ENCODE measurements at places on chromosomes 2 and 18.

DNA sequence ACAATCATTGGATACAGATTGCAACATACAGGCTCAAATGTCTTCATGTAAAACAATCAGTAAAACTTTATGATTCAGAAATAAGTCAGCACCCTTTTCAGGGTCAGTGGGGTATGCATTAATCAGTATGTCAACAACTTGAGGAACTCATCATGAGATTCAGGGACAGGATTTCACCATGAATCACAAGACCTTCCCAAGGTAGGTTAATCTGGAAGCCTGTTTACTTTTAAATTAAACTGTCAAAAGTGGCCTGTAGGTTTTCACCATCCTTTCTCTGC is 104.8 kb downstream of the SP100 start:
- DNase-seq: peak; percentile 60

GRCh38 chr18:44988821-44989587 is 308.3 kb downstream of the SETBP1 start:
- peak; percentile 27 for DNase-seq

- DNase-seq: no peak
Observed at GRCh38 chr18:23757437-23757733, 68.1 kb downstream of the LAMA3 start.

DNA sequence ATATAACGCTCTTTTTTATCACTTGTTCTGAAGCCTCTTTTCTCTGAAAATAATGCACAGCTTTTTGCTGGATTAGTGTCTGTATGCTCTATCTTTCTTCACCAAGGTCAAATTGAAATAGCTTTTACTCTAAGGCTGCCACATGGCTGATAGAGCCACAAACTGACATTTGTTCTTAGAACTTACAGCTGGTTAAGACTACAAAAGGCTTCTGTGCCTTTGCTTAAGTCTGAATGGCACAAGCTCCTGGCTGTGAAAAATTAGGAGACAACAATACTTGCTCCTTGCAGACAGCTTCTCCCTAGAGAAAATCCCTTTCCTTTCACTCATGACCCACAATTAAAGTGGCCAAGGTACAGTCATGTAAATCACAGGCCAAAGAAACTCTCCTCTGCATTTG is 515.3 kb downstream of the DSC3 start:
- DNase-seq: no peak

DNA sequence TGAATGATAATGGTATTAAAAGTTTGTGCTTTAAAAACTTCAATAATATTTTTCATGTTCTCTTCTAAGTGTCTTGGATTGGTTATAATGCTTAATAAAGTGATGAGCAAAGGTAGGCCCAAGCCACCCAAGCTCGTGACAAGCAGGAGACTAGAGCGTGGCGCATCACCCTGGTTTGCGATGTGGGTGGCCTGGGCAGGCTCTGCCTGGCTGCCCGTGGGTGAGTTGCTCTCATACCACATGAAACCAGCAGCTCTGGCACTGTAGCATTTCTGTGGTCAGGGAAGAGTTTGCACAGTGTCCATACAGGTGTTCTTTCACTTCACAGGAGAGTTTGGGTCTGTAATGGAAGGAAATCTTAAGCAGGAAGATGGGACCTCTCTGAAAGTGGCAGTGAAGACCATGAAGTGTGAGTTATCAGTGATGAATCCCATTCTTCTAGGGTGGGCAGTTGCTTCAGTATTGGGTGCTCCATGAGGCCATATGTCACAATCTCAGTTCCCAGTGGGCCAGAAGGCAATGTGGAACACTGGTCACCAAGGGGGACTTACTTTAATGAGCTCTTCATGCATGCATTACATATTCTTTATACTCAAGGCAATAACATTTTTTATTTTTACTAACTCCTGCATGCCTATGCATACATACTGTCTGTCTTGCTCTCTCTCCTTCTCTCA is 51.4 kb upstream of the TMEM87B start:
- DNase-seq: no peak

DNA sequence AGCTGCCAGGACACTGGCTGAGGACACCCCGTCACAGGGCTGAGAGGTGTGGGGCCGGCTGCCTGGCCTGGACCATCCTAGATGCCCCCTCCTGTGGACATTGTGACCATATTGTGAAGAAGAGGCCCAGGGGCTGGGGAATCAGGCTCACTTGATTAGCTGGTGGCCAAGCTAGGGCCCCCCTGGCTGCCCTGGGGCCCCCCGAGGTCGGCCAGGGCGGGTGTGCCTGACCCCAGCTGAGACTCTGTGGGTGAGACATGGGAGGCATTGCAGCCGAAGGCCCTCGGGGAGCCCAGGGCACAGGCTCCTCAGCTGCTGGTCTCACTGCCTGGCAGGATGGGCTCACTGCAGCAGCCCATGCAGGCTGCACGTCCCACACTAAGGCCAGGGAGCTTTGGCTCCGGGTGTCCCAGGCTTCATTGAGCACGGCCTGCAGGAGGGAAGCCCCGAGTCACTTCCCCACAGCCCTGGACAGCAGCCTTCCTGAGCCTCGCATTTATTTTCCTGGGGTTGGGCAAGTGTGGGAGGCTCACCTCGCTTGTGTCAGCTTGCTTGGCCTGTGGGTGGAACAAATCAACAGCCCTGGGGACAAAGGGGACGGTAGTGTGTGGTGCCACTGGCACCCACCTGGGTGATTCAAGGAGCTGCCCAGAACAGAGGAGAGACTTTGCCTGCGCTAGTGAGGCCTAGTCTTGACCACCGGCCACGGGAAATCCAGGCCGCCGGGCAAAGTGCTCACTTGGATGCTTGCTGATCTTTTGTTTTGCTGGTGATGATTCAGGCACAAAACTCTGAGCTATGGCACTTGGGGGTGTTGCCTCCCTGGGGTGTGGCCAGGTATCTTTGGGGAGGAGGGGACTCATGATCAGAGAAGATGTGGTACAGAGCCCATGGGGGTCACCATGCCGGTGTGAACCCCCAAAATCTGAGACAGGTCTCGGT is 1.3 kb downstream of the GAL3ST2 start:
- DNase-seq: no peak

GRCh38 chr2:26668041-26668440 is 24.5 kb upstream of the KCNK3 start:
- no peak for DNase-seq

DNA sequence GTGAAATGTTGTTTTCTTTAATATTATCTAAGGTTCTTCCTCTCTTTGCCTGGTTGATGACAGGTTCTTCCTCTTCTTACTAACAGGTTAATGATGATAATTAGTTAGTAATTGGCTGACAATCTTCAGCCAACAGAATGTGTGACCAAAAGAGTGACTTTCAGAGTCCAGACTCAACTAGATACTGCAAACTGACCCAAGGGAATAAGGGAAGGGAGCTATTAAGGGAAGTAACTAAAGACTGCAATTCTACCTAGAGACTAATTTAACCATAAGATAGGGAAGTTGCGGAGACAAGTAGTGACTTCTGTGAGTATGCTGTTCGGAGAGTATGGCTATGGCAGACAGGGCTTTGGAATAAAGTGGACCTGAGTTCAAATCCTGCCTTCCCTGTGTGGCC is 127.3 kb upstream of the TACR1 start:
- DNase-seq: no peak

DNA sequence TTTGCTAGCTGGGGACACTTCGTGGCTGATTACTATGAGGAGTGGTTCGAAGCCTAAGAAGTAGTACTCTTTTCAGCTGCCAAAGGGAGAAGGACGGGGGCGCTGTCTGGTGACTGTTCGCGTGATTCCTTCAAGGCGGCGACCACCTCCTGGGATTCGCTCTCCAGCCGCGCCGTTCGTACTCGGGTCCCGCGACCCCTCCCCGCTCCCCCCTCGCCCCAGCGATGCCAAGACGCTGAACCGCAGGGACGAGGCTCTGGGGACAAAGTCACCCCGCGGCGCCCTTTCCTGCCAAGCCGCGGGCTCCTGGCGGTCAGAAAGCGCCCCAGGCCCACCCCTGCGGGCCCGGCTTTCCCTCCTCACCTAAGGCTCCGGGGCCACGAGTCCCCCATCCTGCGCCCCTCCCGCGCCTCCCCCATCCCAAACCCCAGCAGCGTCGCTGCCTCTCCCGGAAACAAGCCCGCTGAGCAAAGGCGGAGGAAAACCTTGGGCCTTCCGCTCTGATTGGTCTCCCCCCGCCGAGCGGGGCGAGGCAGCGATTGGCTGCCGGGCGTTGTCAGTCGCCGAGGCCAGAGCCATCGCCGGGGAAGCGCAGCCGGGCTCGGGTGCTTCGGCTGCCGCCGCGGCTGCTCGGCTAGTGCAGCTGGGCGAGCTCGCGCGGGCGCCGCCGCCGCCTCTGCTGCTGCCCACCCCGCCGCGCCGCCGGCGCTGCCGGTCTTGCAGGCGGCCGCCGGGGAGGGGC is 404.3 kb downstream of the XIRP2 start:
- peak; percentile 91 for DNase-seq

GRCh38 chr2:205766779-205767359 is 84.6 kb downstream of the NRP2 start:
- DNase-seq: peak; percentile 67

Data from EH (cell line).